ENCODE measurements at places on chromosomes 1 and 21.
A peak's percentile ranks its signal among the peaks of the same experiment; 100 is the strongest.

DNA sequence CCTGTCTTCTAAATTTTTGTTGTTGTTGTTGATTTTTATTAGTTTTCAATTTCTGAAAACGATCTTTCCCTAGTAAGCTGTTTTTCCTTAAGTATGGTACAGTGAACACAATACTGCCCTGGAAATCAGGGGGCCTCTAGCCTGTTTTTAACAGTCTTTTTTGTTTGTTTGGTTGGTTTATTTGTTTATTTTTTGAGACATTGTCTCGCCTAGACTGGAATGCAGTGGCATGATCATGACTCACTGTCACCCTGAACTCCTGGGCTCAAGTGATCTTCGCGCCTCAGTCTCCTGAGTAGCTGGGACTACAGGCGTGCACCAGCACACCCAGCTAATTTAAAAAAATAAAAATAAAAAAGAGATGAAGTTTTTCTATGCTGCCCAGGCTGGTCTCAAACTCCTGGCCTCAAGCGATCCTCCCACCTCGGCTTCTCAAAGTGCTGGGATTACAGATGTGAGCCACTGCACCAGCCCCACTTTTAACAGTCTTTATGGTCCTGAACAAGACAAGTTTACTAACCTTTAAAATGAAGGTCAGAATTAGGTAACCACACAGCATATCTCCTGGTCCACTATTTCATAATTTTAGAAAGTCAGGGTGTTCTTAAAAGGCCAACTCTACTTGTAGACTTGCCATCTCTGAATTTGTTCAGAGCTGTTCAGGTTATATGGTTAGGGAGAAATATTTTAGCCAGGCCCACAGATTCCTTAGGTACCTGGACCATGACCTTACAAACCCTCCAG is 35.4 kb downstream of the TBCE start:
- no peak for DNase-seq

DNA sequence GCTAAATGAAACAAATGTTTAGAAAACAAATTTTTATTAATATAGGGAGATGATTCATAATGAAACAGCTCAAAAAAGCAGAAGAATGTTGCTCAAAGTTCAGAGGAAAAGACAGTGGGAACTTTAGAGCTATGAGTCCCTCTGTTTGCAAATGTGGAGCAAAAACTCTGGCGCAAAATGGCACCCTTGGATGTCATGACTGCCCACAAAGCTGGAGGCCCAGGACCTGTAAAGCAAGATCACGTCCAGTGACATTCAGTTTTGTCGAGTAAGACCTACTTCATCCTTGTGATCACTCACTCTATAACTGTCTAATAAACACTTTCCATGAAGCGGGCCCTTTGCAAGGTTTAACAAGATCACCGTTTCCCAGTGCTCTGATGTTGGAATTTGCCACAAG is 9.1 kb upstream of the EXO1 start:
- no peak for DNase-seq

DNA sequence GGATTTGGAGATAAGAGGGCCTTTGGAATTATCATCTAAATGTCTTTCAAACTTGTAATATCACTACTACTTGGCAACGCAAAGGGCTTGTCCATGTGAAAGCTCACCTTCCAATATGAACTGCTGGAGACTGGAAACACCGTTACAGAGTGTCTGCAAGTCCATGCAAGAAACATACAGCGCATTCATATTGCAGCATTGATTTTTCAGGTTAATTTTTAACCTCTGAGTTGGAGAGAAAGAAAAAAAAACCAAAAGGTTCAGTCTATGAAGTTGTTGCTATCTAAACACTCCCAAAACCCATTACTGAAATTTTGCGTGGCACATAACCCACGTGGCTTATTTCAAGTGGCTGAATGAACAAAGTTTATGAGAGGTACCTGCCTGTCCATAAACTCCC is 23.8 kb downstream of the DAB1 start:
- no peak for DNase-seq

DNA sequence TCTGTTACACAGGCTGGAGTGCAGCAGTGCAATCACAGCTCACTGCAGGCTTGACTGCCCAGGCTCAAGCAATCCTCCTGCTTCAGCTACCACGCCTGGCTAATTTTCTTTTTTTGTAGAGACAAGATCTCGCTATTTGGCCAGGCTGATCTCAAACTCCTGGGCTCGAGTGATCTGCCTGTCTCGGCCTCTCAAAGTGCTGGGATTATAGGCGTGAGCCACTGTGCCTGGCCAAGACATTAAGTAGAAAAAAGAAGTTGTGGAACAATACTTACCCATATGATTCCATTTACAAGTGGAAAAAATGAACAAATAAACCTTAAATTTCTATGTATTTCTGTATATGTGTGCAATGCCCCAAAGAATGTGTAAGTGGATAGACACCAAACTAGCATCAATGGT is 30.3 kb upstream of the ID3 start:
- no peak for DNase-seq

DNA sequence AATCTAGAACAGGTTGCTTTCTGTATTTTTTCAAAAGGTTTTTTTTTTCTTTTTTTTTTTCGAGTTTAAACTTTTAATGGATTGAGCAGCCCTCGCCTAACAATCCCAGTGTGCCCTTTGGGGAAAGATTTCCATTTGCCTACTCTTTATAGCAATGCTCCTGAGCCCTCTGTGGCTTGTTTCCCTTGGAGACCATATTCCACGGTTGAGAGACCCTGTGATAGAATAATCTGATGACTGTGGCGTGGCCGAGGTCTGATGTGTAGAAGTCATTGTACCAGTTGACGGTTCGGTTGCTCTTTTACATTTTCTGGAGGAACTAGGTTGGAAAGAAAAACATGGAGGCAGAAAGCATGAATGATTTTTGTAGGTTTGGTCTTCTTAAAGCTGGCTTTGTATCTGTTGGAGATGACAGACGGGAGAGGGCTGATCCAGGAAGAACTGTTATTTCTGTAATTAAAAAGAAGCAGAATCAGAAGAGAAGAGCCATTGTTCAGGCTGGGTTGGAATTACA is 305.7 kb upstream of the NRIP1 start:
- no peak for DNase-seq

GRCh38 chr1:27357281-27358037 is 9.3 kb downstream of the MAP3K6 start:
- DNase-seq: peak; percentile 74

All from stimulated activated CD4-positive, alpha-beta T cell treated with anti-CD3 and anti-CD28 coated beads, Interleukin-1b, Interleukin-23, amount 100 ng/mL, for 24 hours (primary cell).